ENCODE measurements at places on chromosomes 7 and 10. TPM values are rescaled to one million over a fixed set of nuclear protein-coding genes. Genes with fewer than 3 reads are reported as not detected.

GRID1 gene
- not detected for polyA plus RNA-seq

NAT16 gene
- polyA plus RNA-seq, result not detected

TEX36 gene
- polyA plus RNA-seq, result not detected

PAPSS2 gene
- 0.07 TPM for polyA plus RNA-seq

WDR86 gene
- 1.9 TPM for polyA plus RNA-seq

DNA sequence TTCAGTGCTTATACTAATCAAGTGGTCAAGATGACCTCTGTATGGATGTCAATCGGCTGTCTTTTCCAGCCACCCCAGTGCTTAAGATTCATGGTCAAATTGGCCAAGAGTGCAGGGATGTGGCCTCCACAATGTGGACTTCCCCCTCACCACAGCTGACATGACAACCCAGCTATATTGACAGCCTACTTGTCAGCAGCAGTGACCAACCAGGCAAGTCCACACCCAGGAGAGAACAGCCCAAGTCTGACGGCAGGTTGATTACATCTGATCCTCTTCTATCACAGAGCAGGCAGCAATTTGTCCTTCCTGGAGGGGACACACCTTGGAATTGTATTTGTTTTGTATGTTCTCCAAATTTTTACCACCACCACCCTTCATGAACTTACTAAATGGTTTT, 8.2 kb upstream of the ERVW-1 start:
- no peaks in the 10 kb centered on the region for H3K4me1 ChIP-seq
- no peak for DNase-seq
- H3K27ac ChIP-seq, result no peak overlapping the region
- H3K27me3 ChIP-seq, result no peaks in the 10 kb centered on the region
- peaks cover 19% of the 10 kb centered on the region for H3K36me3 ChIP-seq

DNA sequence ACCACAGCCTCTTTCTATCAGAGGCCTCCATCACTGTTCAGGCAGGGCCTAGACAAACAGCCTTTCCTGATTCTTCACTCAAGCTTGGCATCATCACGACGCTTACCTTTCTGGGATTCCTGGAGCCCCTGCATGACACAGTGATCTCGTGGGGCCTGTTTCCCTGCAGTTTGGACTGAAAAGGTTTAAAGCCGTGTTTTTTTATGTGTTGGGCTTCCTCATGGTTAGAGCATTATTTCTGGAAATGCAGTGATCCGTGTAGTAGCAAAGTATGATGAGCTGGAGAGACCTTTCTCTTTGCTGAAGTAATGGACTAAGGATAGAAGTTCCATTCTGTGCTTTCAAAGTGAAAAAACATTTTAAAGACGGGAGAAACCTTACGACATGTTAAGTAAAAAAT, 169.1 kb downstream of the BMPER start:
- no peak for DNase-seq
- no peak overlapping the region for H3K27ac ChIP-seq
- H3K4me3 ChIP-seq, result no peak overlapping the region
- no peaks in the 10 kb centered on the region for H3K4me1 ChIP-seq
